A172 (cell line): ENCODE measurements at places on chromosomes 13 and 19.
A peak's percentile ranks its signal among the peaks of the same experiment; 100 is the strongest.

DNA sequence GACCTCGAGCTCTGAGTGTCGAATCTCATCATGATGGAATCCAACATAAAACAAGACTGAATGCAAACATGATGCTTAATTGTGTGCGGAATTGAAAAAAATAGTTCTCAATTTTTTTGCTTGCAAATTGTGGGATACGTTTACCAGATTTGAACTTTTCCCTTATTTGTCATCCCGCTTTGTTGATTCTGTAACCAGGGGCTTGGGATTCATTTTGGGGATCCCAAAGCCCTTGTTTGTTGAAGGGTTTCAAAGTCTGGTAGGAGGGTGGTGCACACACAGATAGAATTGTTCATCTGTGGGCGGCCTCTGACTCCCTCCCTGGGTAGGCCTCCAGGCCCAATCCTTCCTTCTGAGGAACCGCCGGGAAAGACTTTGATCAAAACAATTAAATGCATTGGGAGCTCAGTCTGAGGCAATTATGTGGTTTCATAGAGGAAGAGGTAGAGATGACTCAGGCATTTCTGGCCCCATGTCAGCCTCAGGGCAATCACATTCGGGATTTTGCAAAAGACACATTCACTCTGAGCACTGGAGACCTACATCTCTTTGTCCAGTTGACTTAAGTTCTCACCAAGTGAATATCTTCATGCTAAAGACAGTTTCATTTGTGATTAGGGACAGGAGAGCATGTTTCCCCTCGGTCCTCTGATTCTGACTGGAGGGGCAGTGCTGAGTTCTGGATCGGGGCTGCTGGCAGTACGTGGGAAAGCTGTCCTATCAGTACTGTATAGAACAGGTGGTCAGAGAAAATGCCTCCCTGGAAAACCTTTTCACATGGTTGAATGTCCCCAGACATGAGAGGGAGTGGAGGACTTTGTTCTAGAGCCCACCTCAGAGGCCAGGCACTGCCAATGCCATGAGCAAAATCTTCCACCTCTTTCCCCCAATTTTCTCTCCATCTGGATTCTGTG lies 27.8 kb upstream of the IGFL4 start:
- peak; percentile 88 for DNase-seq

- no peak for DNase-seq
Measured at GRCh38 chr19:48455171-48455907, at the start of gene KCNJ14. Gene KCNJ14, plus strand, starts transcription at chr19:48455574. Its CDS starts 6,151 bp downstream, at chr19:48461725.

GRCh38 chr19:1847684-1848398 lies 442 bp downstream of the REXO1 start:
- peak; percentile 27 for DNase-seq

DNA sequence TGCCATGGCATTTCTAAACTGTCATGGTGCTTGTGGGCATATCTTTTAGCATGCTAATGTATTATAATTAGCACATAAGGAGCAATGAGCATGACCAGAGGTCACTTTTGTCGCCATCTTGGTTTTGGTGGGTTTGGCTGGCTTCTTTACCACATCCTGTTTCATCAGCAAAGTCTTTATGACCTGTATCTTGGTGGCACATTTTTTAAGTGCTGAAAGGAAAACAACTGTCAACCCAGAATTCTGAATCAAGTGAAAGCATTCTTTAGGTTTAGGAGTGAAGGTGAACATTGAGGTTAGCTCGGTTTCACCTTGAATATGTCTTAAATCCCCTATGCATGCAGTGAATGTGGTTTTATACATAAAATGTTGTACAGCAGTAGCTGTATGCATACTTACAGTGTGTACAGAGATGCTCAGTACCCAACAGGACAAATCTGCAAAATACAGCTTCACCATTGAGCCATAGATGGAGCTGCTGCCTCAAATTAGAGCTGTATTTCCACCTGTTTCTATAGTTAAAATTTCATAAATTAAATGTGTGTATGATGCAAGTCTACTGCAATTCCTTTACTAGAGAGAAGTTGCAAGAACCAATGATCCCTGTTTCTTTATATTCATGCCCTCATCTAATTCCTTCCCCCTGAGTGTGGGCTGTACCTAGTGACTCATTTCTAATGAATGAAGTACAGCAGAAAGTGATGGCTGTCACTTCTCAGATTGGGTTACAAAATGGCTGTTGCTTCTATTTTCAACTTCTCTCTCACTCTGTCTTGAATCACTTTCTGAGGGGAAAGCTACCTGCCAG lies 25.2 kb upstream of the IGSF23 start:
- DNase-seq = peak; percentile 86

DNA sequence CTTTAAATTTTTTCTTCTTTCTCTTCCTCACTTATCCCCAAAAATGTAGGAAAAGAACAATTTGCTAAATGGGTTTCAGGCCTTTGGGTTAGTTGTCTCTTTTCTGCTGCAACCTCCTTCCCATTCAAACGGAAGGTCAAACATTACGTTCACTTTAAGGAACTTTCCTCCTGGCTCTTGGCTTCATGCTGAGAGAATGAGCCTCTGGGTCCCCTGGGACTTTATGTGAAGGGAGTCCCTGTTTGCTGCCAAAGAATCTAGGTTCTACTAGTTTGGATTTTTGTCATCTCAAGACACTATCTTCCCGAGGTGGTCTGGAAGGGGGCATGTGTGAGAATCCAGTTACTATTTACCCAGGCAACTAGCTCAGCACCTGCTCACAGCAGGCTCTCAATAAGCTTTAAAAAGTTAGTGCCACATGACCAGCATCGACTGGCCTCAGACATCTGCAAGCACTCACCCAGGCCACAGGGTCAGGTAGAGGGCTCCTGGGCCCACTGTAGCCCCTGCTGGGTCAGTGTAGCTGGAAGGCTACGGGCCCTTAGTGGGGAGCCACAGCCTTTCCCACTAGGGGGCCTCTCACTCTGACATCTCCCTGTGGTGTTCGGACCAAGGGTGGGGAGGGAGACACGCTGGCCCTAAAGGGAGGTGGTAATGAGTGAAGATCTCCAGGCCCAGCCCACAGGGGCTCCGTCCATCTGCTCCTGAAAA lies 40.5 kb downstream of the FAM124A start:
- DNase-seq = no peak

GRCh38 chr13:110371550-110372465 lies 64.7 kb downstream of the COL4A2 start:
- DNase-seq = no peak

GRCh38 chr13:75704194-75704926 lies 68.2 kb downstream of the LMO7 start:
- peak; percentile 22 for DNase-seq

DNA sequence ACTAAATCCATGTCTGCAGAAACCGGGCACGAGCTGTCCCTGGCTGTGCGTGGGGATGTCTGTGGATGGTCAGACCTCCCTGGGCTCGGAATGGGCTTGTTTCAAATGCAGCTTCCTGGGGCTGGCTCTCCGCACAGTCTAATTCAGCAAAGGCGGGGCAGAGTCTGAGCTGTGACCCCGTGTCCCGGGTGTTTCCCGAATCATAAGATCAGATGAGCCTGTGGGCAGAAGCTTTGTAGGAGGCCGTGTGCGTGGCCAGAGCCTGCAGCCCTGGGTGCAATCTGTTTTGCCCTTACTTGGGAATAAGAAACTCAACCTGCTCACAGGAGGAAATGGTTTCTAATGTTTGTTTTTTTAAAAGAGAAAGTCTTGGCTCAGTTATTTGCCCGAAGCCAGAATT lies 13.9 kb upstream of the GNA11 start:
- DNase-seq = peak; percentile 64

GRCh38 chr19:43501661-43502418 lies 2.7 kb downstream of the PHLDB3 start:
- no peak for DNase-seq

GRCh38 chr19:16148443-16149229 lies 5.2 kb downstream of the HSH2D start:
- DNase-seq = no peak

DNA sequence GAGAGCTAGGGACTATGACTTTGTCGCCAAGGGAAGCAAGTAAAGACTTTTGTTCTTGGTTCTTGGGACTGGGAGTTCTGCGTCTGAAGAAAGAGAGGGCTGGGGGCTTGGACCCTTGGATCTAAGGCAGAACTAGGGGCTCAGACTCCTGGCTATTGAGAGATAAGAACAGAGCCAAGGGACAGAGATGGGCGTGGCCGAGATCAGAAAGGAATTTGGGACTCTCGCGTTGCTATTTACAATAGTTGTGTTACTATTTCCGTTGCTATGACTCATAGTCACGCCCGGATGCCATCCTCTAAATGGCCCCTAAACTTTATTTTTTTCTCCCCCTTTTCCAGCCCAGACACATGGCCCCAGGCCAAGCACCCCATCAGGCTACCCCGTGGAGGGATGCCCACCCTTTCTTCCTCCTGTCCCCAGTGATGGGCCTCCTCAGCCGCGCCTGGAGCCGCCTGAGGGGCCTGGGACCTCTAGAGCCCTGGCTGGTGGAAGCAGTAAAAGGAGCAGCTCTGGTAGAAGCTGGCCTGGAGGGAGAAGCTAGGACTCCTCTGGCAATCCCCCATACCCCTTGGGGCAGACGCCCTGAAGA lies 759 bp downstream of the PPP1R15A start:
- peak; percentile 93 for DNase-seq

- no peak for DNase-seq
Measured at GRCh38 chr19:15195371-15196334, 5.1 kb downstream of the NOTCH3 start.
